Esophagus muscularis mucosa (tissue), 4 donors: ENCODE measurements at places on chromosomes 6 and 20. TPM values are rescaled to one million over a fixed set of nuclear protein-coding genes. Genes with fewer than 3 reads are reported as not detected.
A peak's percentile ranks its signal among the peaks of the same experiment; 100 is the strongest.

PRICKLE4 gene
- total RNA-seq: 4.4 TPM

TMEM74B gene
- 0.71 TPM for total RNA-seq

DNA sequence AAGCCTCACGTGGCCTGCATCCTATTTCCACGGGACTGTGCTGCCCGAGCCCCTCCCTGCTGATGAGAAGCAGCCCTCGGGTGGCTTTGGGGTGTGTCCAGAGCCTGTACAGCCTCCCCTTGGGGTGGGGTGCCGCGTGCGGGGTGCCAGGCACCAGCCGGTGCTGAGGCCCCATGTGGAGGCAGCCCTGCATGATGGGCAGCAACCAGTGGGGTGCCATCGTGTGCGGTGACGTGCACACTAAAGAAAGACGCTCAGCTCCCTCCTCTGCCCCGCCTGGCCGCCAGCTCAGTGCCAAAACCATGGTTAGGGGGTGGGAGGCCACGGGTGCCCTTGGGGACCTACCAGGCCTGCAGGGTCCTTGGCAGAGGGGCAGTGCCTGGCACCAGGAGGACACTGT, 26.2 kb downstream of the NTSR1 start:
- DNase-seq: no peak

DNA sequence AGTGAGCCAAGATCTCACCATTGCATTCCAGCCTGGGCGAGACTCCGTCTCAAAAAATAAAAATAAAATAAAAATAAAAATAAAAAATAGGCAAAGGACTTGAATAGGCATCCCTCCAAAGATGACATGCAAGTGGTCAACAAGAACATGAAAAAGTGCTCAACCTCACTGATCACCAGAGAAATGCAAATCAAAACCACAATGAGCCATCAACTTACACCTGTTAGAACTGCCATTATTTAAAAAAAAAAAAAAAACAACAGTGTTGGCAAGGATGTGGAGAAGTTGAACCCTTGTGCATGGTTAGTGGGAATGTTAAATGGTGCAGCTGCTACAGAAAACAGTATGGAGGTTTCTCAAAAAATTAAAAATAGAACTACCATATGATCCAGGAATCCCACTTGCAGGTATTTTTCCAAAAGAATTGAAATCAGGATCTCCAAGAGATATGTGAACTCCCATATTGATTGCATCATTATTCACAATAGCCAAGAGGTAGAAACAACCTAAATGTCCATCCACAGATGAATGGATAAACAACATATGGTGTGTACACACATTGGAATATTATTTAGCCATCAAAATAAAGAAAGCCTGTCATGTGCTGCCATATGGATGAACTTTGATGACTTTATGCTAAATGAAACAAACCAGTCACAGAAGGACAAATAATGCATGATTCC, 2.8 kb downstream of the C20orf203 start:
- no peak for DNase-seq

DNA sequence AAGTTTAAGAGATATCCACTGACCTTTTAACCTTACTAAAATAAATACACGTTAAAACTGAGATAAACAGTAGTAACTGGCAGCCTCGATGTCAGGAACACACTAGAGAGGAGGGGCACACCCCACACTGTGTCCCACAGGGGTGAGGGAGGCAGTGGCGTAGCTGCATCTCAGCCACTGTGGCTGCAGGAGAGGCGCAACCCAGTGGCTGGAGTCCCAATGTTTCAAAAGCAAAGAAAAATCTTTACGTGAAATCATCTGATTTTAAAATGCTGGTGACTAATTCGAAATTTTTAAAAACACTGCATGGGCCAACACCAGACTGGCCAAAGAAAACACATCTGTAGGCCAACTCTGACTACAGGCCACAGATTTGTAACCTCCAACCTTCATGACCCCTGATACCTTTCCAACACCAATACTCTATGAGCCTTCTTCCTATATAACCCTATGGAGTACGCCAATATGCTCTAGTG, 54.7 kb downstream of the TRAM2 start:
- no peak for DNase-seq

DNA sequence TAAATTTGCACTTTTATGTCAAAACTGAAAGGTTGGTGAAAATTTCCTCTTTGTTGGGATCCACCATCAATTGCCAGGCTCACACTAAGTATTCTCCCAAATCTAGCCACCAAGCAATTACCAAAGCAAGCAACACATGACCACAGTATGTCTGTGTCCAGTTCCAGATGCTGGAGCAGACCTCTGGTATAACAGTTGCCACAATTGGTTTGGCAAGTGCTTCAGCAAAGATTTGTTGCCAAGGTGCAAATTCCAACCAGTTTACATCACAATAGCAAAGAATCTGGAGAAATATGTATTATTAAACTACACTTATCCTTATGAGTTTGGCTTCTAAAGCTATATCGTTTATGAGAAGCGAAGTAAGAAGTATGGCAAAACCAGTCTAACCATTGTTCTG, 6.4 kb downstream of the GTF2H5 start:
- no peak for DNase-seq

DNA sequence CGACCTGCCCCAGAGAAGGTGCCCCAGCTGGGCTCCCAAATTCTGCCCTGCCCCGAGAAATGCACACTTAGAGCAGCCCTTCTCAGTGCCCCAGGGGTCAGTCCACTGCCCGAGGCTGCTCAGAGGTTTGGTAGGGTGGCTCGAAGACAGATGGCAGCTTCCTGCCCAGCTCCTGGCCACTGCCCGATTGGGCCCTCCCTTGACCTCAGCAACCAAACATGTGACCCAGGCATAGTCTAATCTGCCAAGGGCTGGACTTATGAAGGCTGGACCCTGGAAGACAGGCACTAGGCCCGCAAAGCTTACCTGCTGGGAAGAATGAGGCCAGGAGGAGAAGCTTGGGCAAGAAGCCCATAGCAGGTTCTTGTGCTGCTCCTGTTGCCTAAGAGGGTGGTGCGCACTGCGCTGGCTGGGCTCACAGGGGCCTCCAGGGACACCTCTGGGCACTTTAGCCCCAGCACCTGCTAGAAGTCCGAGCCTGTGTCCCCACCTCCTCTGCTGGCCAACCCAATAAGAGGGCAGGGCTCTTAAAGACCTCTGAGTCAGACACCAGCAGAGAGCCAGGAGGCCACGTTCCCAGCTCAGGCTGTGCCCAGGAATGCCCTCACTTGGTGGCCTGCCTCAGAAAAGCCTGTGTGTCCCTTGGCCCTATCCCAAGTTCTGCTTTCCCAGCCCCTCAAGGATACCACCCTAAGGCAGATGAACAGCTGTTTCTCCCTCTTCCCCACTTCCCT, 5.5 kb downstream of the SIGLEC1 start:
- no peak for DNase-seq

DNA sequence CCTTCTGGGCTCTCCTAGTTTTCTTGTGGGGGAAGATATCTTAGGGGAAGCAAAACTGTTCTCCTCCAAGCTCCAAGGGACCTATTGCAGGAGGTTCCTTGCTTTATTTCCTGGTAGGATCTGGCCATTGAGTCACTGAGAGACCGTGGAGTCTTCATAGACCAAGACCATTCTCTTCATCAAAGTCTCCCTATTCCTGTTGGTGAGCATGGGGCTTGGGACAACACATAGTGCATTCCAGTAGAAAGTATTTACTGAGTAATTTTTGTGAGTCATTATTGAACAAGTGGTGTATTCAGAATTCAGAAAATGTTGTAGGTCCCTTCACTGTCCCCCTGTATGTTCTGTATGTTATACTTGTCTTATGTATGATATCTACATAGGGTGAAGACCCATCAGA, 133.6 kb downstream of the CDH26 start:
- no peak for DNase-seq

DNA sequence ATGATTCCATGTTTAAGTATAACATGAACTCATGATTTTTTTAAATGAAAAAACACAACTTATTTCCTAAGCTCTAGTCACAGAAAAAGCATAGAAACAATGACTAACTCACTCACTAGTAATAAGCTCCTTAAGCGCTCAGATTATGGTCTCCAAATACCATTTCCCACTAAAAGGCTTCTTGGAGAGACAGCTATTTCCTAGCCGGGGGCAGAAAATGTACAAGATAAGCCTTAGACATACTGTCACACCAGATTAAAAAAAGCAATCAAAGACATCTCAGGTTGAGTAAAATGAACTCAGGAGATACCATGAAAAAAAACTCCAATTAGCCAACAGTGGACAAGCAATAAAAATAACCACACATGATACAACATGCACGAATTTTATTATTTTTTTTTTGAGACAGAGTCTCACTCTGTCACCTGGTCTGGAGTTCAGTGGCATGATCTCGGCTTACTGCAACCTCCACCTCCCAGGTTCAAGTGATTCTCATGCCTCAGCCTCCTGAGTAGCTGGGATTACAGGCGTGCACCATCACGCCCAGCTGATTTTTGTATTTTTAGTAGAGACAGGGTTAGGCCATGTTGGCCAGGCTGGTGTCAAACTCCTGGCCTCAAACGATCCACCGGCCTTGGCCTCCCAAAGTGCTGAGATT, 14.9 kb downstream of the SRPK1 start:
- no peak for DNase-seq

APOM gene
- 1.8 TPM for total RNA-seq

GRCh38 chr20:17613328-17614175, 43.7 kb downstream of the DSTN start:
- peak; percentile 91 for DNase-seq

DNA sequence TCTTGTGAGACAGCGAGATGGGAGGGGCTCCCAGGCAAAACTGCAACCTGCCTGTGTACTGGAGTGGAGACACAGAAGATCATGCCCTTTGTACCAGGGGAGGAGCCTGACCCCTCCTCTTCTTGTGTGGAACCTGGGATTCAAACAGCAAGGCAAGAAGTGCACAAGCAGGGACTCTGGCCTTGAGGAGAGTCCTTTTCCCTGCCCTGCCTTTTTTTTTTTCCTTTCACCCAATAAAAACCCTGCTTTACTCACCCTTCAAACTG, 251.8 kb upstream of the OPRM1 start:
- no peak for DNase-seq

MAP7 gene
- total RNA-seq: 1.7 TPM

DNA sequence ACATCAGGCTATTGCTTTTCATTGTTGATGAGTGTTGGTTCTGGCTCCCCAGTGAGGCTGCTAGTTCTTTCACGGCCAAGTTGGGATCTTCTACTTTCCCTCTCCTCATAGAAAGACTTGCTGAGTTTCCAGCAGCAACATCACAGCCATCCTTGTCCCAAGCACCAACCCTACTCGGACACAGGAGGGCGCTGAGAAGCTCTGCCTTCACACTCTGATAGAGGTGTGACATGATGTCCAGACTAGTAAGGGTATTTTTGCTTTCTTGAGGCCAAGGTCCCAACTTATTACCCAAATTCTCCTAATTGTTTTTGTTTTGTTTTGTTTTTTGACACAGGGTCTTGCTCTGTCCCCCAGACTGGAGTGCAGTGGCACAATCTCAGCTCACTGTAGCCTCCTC, 3.0 kb upstream of the GCM1 start:
- no peak for DNase-seq

GRCh38 chr6:130385064-130385695, 19.4 kb downstream of the TMEM200A start:
- DNase-seq: no peak

HLA-DMB gene
- total RNA-seq: 8.0 TPM

CTAGE9 gene
- total RNA-seq: not detected

GRCh38 chr6:26087284-26088115, at the start of gene HFE:
HFE (plus strand) TSS chr6:26087429; CDS start chr6:26087441, 12 bp downstream.
- no peak for DNase-seq

DNA sequence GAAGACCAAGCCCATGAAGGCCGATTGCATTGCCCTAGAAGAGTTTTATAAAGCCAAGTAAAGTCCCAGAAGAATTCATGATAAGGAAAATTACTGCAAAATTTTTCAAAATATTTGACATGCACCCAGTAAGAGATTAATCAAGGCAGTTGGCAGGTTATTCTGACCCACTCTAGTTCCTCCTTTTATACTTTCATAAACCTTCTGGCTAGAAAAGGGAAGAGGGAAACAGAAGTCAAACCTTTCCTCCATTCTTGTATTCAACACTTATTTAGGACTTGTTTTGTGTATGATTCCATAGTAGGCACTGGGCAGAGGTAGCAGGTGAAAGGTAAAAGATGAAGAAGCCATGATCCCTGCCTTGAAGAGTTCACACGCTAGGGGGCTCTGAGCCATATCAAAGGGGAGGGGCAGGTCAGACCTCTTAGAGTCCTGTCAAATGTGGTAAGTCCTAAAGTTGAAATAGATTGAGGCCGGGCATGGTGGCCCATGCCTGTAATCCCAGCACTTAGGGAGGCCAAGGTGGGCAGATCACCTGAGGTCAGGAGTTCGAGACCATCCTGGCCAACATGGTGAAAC, 85.4 kb downstream of the NDUFAF5 start:
- no peak for DNase-seq

LAMP5 gene
- not detected for total RNA-seq

DNA sequence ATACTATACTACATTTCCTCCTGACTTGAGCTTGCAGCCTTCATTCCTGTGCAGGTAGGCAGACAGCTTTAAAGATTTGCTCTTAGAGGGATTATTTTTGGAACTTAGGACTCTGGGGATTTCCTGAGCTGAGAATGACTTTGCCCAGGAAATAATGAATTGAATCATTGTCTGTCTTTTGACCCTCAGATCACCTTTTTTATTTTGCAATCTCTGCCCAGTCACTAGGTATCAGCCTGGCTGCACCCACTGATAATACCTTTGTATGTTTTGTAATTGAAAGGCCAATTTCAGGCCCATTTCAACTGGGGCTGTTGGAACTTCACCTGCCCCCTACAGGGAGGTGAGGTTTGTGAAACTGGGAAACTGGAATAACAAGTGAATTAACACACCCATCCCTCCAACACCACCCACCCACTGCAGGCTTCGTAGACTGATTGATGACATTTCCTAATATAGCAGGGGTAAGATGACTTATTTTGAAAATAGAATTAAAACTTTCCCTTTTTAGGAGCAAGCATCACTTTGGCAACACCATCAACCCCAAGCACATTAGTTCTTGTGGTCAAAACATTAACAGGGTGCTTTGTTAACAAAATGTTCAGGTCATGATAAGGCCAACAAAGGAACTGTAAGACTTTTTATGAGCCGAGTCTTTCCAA, 157.1 kb upstream of the CENPW start:
- no peak for DNase-seq

GRCh38 chr20:17443131-17443858, 87.9 kb downstream of the BFSP1 start:
- DNase-seq: peak; percentile 64

DNA sequence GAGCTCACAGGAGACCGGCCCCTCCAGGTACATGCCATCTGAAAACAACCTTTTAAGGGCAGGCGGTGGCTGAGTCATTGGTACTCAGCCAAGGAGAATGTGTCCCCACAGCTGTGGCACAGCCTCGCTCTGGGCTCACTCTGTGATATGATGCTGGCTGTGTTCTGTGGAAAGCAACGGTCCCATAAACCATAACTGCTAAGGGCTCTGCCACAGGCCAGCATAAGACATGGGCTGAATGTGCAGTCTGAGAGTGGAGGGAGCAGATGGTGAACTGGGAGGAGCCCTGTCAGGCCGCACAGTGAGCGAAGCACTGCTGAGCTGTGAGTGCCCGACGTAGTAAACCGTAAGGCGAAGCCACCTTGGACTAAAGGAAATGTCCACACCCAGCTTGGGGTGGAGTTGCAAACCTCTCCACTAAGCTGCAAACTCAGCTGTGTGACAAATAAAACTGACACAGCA, 375.8 kb downstream of the THBS2 start:
- no peak for DNase-seq

GJE1 gene
- total RNA-seq: not detected

PPP1R16B gene
- 5.2 TPM for total RNA-seq
